ENCODE measurements at places on chromosomes 3 and 15.

GRCh38 chr3:43768381-43768973, 77.7 kb downstream of the ABHD5 start:
- no peak for DNase-seq

GRCh38 chr15:60744826-60745460, 266.0 kb upstream of the ICE2 start:
- DNase-seq = no peak

DNA sequence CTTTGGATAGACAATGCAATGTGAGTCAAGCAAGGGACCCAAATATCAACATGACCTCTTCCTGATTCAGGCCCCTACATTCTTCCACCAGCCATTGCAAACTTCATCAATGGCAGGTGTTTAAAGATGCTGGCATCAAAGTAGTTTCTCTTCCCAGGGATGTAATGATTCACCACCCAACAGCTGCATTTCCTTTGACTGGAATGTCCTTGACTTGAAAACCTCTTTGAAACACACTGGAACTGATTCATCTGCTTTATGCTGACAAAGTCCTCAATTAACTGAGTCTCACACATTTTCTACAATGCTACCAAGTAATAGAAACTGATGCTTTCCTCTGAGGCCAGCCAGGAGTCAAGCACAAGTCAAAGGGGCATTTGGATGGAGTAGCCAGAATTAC, 385.5 kb downstream of the GBE1 start:
- no peak for DNase-seq

DNA sequence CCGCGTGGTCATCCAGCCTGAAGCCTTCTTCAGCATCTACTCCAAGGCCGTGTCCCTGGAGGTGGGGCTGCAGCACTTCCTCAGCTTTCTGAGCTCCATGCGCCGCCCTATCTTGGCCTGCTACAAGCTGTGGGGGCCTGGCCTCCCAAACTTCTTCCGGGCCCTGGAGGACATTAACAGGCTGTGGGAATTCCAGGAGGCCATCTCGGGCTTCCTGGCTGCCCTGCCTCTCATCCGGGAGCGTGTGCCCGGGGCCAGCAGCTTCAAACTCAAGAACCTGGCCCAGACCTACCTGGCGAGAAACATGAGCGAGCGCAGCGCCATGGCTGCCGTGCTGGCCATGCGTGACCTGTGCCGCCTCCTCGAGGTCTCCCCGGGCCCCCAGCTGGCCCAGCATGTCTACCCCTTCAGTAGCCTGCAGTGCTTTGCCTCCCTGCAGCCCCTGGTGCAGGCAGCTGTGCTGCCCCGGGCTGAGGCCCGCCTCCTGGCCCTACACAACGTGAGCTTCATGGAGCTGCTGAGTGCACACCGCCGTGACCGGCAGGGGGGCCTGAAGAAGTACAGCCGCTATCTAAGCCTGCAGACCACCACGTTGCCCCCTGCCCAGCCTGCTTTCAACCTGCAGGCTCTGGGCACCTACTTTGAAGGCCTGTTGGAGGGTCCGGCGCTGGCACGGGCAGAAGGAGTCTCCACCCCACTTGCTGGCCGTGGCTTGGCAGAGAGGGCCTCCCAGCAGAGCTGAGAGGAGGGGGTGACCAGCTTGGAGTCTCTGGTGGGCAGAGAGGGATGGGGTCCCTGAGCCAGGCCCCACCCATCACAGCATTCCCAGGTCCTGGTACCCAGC, 37.9 kb downstream of the GOLGA6A start:
- no peak for DNase-seq

GRCh38 chr3:24199300-24199699, 254.2 kb downstream of the NR1D2 start:
- DNase-seq = no peak

GRCh38 chr15:100836501-100836900, 43.1 kb upstream of the ALDH1A3 start:
- DNase-seq = no peak

DNA sequence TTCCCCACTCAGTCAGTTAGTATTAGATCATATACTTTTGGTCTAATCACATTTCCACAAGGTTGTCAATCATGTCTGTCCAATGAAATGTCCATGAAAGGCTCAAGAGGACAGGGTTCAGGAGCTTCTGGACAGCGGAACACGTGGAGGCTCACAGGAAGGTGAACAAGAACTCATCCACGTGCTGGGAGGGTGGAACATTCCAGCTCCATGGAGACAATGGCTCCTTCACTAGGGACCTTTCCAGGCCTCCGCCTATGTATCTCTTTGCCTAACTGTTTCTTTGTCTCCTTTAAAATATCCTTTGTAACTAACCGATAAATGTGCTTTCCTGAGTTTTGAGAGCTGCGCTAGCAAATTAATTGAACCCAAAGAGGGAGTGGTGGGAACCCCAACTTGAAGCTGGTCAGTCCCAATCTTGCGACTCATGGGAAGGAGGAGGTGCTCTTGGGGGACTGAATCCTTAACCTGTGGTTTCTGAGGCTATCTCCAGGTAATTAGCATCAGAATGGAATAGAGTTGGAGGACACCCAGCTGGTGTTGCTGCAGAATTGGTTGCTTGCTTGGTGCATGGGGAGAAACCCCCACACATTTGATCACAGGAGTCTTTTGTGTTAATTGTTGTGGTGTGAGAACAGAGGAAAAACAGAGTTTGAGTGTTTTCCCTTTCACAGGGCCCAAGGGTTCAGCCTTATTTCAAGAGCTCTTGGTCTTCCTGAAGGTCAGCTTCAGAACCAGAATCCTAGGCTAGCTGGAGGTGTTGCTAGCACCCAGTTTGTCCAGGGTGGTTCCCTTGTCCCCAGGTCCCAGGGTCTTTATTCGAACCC, 3.0 kb upstream of the TKT start:
- no peak for DNase-seq

- no peak for DNase-seq
These were observed 63.1 kb upstream of the BOC start for GRCh38 chr3:113148284-113148683.

DNA sequence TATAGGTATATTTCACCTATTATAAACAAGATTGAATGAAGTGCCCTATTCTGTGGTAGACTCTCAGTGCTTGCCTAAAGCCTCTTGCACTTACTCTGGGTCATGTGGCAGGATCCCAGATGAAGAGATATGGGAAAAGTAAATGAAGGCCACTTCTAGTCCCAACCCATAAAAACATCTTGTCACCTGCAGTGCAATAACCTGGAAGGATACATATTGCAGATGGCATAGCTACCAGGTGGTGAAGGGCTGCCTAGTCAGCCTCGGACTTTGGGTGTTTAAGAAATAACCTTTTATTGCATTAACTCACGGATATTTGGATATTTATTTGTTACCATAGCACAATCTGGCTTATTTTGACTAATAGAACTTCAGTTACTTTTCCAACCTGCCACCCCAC, 367.1 kb downstream of the UNC13C start:
- DNase-seq = no peak
